ENCODE measurements at places on chromosomes 11 and 22. TPM values are rescaled to one million over a fixed set of nuclear protein-coding genes. Genes with fewer than 3 reads are reported as not detected.

The ZNF215 gene
- polyA plus RNA-seq, result 1.7 TPM

The CENPM gene
- polyA plus RNA-seq, result 35.8 TPM

The TMEM123 gene
- polyA plus RNA-seq, result 44.4 TPM

The RAB3IL1 gene
- polyA plus RNA-seq, result 21.6 TPM

All from sigmoid colon (tissue), 7 donors.